NCI-H1417 (cell line): ENCODE measurements at places on chromosomes 3 and 15.

DNA sequence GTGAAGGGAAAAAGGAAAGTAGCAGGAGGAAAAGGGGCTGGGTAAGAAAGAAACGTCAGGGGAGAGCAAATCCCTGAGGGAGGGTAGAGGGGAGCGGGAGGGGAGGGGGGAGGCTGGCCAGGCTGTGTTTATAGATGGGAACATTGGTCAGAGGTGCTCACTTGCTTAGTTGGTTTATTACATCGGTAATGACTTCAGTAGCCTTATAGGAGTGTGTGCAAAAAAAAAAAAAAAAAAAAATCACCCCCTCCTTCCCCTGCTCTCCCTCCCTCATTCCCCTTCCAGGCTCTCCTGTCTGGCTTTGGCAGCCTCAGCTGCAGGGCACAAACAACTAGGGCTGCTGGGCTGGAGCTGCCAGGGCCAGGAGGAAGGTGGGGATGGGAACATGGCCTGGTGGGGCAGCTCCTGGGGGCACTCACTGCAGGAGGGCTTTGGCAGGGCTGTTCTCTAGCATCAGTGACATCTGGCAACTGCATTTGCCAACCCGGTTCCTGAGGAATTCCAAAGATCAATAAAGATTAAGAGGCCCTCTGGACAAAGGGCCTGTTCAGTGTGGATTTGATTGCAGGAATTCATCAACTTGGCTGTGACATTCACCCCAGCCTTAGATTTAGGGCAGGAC lies 334.5 kb upstream of the FRG2C start:
- DNase-seq, result no peak

DNA sequence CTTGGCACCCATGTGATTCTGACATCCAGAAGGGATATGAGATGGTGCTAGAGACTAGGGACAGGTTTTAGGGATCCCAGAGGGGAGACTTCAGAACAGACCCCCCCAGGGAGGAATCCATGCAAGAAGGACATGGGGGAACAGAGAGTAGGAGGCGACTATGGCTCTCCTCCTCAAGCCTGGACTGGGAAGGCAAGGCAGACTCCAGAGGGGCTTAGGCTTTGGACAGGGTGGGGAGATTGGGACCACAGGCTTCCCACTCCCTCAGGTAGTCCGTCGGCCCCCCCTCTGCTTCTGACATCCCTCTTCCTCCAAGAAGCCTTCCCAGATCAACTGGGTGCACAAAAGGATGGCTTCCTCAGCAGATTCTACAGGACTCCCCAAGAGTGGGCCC lies 3.0 kb upstream of the VIPR1 start:
- DNase-seq, result no peak

- DNase-seq, result no peak
Measured at GRCh38 chr3:23659840-23660430, 145.8 kb upstream of the UBE2E1 start.

GRCh38 chr3:54530944-54531343 lies 396.9 kb downstream of the LRTM1 start:
- no peak for DNase-seq

DNA sequence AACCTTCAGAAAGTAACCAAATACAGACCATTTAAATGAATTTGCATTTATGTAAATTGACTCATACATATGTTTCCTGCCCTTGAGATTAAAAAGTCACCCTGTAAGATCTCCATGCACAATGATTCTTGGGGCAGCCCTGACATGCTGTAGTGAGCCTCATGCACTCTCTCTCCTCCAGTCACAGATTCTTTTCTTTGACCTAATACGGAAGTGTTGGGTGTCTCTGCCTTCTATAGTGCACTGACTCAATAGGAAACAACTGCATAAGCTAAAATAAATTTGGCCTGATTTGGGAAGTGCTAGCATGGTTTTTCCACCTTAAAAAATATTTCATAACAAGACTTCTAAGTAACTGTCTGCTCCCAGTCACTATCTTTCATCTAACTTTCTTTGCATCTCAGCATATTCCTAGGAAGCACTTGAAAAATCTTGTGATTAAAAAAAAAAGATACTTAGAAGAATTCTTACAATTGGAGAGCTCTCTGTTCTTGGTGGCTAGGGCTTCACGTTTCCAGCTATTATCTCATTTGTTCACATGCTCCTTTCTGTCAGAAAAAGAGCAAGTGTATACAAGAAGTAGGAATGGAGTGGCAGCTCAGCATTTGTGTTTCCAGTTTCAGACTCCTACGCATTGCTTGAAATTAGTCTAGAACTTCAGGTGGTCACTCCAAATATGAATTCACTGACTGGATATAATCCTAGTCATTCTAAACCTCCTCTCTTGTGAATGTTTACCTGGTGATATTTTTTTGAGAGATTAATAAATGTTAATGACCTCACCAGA lies 207.9 kb upstream of the COL8A1 start:
- DNase-seq, result no peak

GRCh38 chr15:62601777-62602545 lies 436.9 kb upstream of the C2CD4B start:
- no peak for DNase-seq

DNA sequence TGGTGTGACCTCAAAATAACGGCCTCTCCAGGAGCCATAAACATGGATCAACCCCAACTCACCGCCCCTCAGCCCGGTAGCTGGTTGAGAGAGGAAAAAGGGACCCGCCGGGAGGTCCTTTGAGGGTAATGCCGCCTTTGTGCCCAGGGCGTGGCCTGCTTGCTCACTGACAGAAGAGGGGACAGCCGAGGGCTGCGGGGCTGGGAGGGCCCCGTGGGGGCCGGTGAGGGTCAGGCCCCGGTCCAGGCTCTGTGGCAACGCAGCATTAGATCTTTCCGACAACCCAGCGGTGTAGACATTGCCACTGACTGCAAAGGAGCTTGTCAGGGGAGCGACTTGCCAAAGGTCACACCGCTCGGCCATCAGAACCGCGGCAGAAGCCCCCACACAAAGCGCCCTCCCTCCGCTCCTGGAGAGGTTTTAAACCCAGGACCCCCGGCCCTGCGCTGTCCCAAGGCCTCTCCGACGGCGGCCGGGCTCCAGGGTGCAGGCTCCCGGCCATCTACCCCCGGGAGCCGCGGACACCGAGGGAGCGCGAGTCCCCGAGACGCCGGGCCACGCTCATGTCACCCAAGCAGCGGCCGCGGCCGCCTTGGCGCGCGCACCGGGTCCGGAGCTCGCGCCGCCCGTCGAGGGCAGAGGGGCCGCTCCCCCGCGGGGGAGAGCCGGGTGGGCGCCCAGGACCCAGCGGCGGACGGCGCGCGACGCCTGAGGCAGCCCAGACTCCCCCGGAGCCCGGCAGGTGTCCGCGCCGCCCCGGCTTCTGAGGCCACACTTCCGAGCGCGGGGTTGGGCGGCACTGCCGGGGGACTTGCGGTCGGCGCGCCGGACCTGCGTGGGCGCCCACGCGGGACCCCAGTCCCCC lies 975 bp downstream of the PCSK6 start:
- DNase-seq, result peak; percentile 14

DNA sequence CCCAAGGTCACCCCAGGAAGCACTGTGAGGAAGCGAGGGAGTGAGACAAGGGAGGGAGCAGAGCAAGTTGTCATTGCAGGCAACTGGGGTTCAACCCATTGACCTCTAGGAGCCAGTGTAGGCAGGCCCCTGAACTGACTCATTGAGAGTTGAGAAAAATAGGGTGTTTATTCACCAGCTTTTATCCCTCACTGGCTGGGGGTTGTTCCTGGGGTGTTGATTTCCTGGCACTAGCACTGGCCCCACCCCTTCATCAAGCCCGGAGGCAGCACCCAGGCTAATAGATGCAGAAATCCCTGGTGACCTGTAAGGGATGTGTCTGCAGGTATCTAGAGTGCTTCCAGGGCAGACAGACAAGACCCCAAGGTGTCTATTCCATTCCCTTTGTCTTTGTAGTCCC lies 183.9 kb downstream of the ARRDC4 start:
- no peak for DNase-seq

GRCh38 chr15:49031804-49032203 lies 14.4 kb downstream of the SECISBP2L start:
- DNase-seq, result no peak

GRCh38 chr3:117898722-117899522 lies 1135.7 kb downstream of the IGSF11 start:
- no peak for DNase-seq

DNA sequence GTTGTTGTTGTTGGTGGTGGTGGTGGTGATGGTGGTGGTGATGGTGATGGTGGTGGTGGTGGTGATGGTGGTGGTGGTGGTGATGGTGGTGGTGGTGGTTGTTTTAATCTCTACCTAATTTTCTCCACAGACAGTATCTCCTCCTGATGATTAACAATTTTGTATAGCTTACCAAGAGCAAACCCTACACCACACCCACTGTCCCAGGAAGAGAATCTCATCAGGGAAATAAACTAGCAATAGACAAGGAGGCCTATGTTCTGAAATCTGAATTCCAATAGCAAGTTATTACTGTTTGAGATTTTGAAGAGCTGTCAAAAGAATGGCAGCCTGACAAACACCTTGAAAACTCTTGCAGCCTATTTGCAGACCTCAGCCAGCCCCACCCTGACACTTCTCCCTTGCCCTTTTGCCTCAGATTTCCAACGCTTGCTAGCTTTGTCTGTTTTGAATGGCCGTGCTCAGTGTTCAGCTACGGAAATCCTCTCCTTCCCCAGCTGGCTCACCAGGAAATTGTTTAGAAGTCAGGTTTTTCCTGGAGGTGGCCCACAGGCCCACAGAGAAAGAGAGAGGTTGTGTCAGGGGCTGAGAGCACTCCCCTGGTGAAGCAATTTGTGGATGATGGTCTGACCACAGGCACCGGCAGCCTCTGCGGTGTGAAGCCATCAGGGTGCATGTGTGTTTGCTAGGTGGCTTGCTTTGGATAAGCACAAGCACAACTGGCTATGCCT lies 101.6 kb downstream of the MAGI1 start:
- no peak for DNase-seq

DNA sequence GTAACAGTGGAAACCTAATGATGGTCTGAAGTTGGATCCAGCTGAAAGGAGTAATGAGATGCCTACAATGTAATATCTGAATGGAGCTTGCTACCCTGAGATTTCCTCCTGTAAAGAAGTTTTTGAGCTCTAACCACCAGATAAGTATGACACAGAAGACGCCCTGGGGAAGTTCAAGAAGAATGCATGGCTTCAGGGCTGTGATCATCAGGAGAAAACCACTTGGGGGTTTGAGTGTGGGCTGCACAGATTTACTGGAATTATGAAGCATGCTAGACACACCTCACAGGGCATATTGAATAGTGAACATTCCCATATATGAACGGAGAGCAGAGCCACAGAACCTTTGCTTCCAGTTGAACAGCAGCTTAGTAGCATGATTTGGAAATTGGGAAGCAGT lies 10.6 kb upstream of the CCDC80 start:
- DNase-seq, result no peak

- no peak for DNase-seq
Measured at GRCh38 chr15:60721707-60722106, 242.8 kb upstream of the ICE2 start.

DNA sequence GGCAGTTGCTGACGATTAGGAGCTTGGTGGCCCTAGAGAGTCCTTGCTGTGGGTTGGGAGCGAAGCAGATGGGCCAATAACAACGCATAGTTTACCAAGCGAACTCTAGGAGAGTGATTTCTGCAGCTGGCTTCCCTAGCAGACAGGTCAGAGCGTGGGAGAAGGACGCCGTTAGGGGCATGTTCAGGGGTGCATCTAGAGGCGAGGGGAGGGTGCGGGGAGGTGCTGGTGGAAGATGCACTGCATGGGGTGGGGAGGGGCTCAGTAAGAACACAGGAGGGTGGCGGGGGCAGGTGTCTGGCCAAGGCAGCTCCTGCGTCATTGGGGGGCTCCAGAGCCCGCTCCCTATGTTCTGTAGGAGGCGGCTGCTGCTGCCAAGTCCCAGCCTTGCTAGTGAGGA lies 8.9 kb downstream of the APBA2 start:
- DNase-seq, result no peak

GRCh38 chr3:193554811-193555210 lies at the start of gene ATP13A4:
Gene ATP13A4, minus strand, starts transcription at chr3:193554895. Its CDS starts 96 bp downstream, at chr3:193554799.
- no peak for DNase-seq

- no peak for DNase-seq
Measured at GRCh38 chr3:115932807-115933206, 309.5 kb downstream of the GAP43 start.

- no peak for DNase-seq
Measured at GRCh38 chr3:8556473-8556869, 54.8 kb downstream of the LMCD1 start.

GRCh38 chr3:128874481-128875180 lies 4.8 kb upstream of the ACAD9 start:
- DNase-seq, result no peak

DNA sequence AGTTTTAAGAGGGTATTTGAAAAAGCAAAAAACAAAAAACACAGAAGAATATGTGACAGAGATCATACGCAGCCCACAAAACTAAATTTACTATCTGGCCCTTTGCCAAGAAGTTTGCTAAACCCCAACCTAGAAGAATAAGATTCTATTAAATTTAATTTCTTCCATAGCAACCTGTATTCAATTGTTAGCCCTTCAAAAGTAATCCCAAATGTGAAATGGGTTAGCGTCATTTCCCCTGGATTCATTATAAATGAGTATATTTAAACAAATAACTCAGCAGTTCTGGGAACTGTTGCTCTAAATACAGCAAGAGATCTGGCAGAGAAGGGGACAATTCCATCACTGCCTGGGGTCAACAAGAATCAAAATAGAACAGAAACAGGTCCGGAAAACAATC lies 56.8 kb downstream of the CERS3 start:
- DNase-seq, result no peak

- DNase-seq, result peak; percentile 41
Measured at GRCh38 chr15:98854496-98854895, 153.1 kb downstream of the PGPEP1L start.

GRCh38 chr3:169008776-169009358 lies 654.6 kb downstream of the MECOM start:
- no peak for DNase-seq

GRCh38 chr3:16923112-16923511 lies 38.4 kb downstream of the PLCL2 start:
- DNase-seq, result no peak

DNA sequence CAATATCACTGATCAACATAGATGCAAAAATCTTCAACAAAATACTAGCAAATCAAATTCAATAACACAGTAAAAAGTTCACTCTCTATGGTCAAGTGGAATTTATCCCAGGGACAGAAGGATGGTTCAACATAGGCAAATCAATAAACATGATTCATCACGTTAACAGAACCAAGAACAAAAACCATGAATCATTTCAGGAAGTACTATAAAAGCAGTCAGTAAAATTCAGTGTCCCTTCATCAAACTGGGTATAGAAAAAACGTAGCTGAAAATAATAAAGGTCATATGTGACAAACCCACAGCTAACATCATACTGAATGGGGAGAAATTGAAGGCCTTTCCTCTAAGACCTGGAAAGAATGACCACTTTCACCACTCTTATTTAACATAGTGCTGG lies 172.1 kb downstream of the POLR2M start:
- no peak for DNase-seq

- DNase-seq, result no peak
Measured at GRCh38 chr3:42582474-42583070, 805 bp upstream of the SEC22C start.

GRCh38 chr3:9732080-9732739 lies 675 bp downstream of the BRPF1 start:
- peak; percentile 40 for DNase-seq

DNA sequence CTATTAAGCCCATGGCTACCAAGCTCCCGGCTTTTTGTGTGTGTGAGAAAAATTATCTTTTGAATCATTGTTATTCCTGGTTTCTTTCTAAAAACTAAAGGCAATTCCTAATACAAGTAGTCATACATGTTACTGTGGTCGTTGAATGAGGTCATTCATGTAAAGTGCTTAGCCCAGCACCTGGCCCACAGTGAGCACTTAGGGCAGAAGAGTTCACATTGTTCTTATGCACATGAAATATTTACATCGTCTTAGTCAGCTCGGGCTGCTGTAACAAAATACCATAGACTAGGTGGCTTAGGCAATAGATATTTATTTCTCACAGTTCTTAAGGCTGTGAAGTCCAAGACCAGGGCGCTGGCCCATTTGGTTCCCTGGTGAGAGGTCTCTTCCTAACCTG lies 216.1 kb downstream of the SHQ1 start:
- no peak for DNase-seq
